ENCODE measurements at places on chromosomes 7 and 10.

DNA sequence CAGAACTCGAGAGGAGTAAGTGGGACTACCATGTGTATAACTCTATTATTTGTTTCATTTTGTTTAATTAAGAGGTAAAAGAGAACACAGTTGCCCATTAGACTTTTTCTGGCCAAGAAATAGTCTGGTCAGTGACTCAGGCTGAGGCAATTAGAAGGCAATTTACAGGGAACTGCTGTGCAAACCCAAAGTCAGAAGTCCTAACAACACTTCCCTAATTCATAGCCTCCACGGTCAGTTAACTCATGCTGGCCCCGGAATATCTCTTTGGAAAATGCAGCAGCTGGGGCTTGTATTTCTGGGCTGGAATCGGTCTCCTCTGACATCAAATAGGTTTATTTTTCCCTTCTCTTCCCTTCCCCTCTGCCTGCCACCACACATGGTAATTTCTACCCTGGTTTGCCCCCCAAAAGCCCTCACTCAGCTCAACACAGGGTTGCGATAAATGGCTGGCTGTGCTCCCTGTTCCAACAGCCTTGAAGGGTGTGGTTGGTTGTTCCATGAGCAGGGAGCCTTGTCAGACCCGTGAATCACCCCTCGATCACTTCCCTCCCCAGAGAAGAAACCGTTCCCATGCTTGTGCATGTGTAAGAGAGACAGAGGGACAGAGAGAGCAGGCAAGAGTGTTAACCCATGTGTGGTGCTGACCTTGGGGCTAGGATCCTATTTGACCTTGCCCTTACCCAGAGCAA lies 5.3 kb downstream of the SH3PXD2A start:
- peak; percentile 96 for DNase-seq

GRCh38 chr7:38282081-38282480 lies 8.6 kb upstream of the TARP start:
- no peak for DNase-seq

DNA sequence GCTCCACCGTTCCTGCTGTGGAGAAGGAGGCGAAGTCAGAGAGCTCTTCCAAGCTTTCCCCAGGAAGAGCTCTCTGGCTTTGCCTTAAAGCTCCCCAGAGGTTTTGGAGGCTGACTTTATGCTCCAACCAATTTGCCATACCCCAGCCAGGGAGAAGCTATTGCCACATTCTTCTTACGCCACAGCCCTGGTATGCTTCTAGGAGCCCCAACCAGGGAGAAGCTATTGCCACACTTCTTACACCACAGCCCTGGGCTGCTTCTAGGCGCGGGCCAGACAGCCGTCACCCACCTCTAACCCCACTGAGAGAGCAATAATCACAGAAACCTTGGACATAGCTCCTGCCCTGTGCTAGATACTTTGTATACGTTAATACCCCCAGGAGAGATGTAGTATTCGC lies 951 bp downstream of the ELOVL3 start:
- DNase-seq: no peak

- peak; percentile 68 for DNase-seq
Observed at GRCh38 chr10:90592638-90593302, 265.1 kb downstream of the HTR7 start.

GRCh38 chr10:78215645-78216044 lies 182.0 kb downstream of the RPS24 start:
- no peak for DNase-seq

GRCh38 chr7:142500366-142500765 lies 242.5 kb upstream of the PRSS58 start:
- DNase-seq: no peak

- DNase-seq: no peak
Observed at GRCh38 chr10:51186361-51186760, 112.1 kb downstream of the PRKG1 start.

GRCh38 chr10:58653139-58653538 lies 140.5 kb downstream of the BICC1 start:
- DNase-seq: no peak
